ENCODE measurements at places on chromosomes 3 and 15.

DNA sequence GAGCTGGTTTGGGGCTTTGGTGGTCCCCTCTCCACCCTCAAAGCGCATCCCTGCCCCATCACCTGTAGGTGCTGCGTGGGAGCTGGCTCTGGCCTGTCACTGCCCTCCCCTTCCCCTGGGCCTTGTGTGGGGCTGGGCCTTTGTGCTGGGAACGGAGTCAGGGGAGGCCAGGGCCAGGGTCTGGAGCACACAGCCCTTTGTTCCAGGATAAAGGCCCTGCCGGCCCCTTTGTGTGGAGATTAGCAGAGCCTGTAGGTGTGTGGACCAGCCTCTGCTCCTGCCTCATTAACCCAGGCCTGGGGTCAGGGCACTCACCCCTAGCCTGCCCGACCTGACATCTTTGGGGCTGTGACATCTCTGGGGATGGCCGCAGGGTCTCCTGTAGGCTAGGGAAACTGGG lies 8.9 kb downstream of the EPHB3 start:
- no peak for DNase-seq

DNA sequence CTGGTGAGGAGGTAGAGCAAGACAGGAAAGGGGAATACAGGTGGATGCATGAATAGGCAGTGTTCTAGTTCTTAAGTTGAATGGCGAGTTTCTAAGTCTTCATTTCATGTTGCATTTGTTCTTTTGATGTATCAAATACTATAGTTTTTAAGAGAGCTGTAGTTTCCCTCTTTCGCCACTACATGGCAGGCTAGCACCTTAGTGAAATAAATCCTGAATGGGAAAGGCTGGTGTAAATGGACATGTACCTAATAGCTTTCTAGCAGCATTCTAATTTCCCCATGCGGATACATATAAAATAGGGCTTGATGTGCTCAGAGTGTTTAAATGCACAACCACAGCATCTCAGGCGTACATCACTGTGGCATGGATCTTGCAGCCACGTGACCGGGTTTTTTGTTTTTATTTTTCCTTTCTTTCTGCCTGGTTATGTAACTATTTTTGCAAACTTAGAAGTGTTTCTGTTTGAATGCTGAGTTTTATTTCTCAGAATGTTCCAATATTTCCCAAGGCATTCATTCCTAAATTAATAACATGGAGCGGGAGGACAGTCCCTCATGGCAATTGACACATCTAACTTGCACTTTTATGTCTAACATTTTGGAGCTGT lies 23.5 kb upstream of the CLN6 start:
- DNase-seq = no peak

DNA sequence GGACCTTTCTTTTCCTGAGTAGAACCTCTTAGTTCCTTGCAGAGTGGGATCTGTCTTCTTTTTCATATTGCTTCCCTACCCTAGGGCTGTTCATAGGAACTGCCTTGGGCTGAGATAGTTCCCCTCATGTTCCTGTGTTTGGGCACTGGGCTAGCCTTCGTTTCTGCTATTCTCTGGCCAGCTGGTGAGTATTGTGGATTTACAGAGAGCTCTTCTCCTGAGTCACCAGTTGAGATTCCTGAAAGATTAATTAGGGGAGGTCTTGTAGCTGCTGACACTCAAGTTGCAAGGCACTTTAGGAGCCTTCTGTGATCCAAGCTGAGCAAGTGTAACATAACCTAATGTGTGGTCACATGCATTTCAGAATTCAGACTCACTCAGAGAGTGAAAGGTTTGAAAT lies 30.7 kb downstream of the CHD2 start:
- no peak for DNase-seq

GRCh38 chr3:175737646-175738572 lies 878.8 kb downstream of the NAALADL2 start:
- DNase-seq = no peak

GRCh38 chr15:58336161-58336560 lies 95.6 kb upstream of the LIPC start:
- no peak for DNase-seq

GRCh38 chr15:99721104-99721778 lies 12.0 kb downstream of the LYSMD4 start:
- DNase-seq = no peak
